ENCODE measurements at places on chromosomes 5 and 9.

DNA sequence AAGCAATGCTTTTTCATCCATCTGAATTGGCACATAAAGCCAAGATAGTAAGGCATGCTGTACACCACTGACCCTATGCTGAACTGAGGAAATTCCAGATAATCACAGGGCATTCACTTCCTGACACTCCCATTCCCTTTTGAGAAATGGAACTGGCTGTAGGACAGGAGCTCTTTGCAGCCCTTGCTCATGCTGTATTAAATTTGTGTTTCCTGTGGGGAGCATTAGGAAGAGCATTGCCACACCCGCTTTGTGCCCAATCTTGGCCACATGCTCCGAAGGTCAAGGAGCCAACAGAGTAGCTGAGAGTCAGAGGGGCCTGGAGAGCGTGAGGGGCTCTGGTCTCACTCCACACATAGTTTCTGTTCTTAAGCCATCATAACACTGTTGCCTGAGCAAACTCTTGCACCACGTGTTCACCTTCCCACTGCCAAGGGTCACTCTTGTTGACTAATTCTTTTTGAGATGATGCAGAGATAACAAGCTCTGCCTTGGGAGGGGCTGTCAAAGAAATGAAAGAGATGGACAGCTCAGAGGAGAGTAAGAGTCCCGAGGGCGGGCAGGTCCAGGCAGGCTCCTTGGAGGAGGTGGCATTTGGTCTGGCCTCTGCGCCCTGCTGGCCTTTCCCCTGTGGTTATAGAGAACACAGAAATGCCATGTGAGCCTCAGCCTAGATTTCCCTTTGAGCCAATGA is 31.7 kb upstream of the ARAP3 start:
- DNase-seq = no peak

GRCh38 chr9:1929722-1930244 is 85.4 kb upstream of the SMARCA2 start:
- no peak for DNase-seq

DNA sequence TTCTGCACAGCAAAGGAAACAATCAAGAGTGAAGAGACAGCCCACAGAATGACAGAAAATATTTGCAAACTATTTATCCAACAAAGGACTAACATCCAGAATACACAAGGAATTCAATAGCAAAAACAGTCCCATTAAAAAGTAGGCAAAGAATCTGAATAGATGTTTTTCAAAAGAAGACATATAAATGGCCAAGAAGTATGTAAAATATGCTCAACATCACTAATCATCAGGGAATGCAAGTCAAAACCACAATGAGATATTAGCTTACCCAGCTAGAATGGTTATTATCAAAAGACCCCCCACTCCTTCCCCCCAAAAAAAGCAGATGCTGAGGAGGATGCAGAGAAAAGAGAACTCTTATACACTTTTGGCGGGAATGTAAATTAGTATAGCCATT is 13.4 kb upstream of the OR13C8 start:
- no peak for DNase-seq

DNA sequence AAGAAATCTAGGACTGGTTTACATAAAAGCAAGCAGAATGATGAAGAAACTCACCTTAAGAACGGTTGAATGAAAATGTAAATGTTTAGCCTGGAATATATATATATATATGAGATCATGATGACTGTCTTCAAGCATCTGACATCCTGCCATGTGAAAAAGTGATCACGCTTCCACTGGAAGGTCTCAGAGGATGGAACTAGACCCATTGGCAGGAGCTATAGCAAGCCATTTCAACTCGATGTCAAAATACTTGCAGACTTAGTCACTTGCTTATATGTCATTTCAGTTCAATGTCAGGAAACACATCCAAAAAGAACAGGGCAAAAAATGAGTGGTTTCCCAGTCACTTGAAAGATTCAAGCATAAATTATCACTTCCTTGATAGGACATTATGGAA is 22.2 kb upstream of the TMEM161B start:
- no peak for DNase-seq

DNA sequence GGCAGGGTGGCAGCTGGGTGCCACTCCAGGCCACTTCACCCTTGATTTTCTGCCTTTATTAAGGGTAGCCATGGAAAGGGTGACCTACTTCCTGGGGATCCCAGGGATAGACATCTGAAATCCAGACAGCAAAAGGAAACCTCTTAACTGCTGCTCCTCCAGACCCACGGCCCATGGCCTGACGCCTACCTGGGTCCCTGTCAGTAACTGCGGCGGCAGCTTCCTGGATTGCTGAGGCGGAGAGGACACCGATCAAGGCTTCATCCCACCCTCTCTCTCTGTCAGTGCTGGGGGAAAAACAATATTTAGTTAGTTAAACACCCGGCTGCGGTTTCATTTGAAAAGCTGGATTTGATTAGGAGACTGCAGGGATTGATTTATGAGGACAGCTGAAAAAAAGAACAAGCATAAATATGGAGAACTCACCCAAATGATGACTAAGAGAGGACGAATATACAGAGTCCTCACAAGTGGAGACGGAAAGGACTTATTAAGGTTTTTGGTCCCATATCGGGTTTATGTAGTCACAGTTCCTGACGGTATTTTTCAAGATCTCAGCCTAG is 158.7 kb upstream of the KLF4 start:
- DNase-seq = no peak

GRCh38 chr5:42547894-42548293 is 124.7 kb downstream of the GHR start:
- DNase-seq = no peak

DNA sequence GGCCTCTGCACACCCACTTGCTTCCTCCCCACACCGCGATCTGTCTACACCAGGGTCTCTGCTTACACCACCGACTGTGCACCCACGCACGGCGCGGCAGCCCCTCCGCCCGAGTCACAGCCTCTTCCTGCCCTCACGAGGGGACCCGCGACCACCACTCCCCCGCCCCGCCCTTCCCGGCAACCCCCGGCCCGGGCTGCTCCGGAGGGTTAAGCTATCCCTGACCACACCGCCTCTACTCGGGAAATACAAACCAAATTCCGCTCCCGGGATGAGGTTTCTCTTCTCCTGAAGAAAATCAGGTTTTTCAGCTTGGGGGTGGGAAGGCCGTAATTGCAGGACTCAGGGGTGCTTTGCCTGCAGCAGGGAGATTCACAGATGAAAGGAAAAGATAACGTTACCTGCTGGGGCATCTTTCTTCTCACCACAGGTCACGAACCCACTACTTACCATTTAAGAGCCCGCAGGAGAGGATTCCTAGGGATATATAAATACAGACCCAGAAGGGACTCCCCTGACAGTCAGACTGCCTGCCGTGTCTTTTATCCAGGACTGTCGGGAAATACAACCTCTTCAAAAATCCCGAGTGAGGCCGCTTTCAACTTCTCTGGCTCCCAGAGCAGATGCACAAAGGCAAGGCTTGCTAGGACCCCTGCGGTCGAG is 63.5 kb downstream of the ROR2 start:
- DNase-seq = no peak

GRCh38 chr5:87136733-87137132 is 130.9 kb upstream of the RASA1 start:
- no peak for DNase-seq

DNA sequence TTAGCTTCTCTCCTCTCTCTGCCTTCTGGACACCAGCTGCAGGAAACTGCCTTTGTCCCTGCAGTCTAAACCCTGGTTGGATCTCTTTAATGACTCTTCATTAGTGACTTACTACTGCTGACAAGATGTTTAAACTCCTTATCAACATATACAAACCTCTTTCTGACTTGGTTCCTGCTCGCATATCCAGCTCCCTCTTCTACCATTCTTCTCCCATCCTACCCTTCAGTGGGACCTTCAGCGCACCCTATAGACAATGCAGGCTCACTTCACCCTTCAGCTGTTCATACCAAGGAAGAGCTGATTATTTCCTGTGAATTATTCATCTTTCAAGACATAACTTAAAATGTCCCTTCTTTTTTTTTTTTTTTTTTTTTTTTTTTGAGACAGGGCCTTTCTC is 436.5 kb downstream of the KIAA0825 start:
- DNase-seq = no peak

DNA sequence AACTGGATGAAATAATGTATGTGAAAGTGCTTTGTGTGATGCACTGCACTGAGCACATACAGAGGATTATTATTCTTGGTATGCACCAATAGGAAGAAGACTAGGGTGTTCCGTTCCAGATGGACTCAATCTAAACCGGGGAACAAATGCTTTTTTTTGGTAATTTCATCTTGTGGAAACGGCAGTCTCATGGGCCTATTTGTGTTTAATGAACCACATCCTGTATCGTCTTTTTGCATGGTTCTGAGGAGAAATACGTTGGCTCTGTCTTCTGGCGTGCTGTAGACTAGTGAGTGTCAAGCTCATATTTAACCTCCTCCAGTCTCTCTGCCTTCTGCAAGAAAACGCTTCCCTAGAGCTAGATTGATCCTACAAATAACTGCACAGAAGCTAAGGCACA is 30.0 kb downstream of the TRIM32 start:
- DNase-seq = no peak

- DNase-seq = no peak
Measured at GRCh38 chr5:73204733-73205132, 31.7 kb downstream of the TMEM174 start.

DNA sequence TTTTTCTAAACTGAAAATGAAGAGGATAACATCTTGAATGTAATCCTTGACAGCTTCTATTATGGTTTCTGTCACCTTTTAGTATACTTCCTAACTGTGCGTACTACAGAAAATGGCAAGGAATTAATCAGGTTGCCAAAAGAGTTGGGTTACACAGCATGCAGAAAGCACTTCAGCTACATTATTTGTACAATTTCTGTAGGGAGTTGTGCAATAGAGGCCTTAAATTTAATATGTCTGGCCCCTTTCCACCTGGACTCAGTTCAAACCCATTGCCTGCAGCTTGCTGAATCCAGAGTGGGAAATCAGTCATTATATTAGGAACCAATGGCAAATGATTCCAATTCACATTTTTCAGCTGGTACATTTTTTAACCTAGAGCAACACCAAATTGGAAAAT is 549.7 kb downstream of the CSNK1G3 start:
- no peak for DNase-seq

- no peak for DNase-seq
Measured at GRCh38 chr9:6884990-6885389, 127.2 kb downstream of the KDM4C start.

Measured in CD4-positive, alpha-beta T cell treated with Interleukin-1 beta for 1 hour (primary cell).